ENCODE measurements at places on chromosomes 16 and 17. TPM values are rescaled to one million over a fixed set of nuclear protein-coding genes. Genes with fewer than 3 reads are reported as not detected.

TBC1D3 gene
- total RNA-seq = not detected

KRTAP2-1 gene
- total RNA-seq = not detected

RBFOX1 gene
- under 0.01 TPM for total RNA-seq

SOST gene
- total RNA-seq = not detected

ESRP2 gene
- 6.2 TPM for total RNA-seq

GPR142 gene
- not detected for total RNA-seq

CFAP52 gene
- total RNA-seq = not detected

INPP5K gene
- total RNA-seq = 49.7 TPM

C16orf54 gene
- not detected for total RNA-seq

CMC2 gene
- total RNA-seq = 71.0 TPM

KRT40 gene
- not detected for total RNA-seq

ZNF768 gene
- total RNA-seq = 32.4 TPM

KRT36 gene
- total RNA-seq = not detected

SCGB1C2 gene
- total RNA-seq = not detected

USP6 gene
- not detected for total RNA-seq

SLC35G6 gene
- not detected for total RNA-seq
